Activated naive CD4-positive, alpha-beta T cell treated with Interleukin-2 at 50 U/mL for 16 hours (primary cell): ENCODE measurements at places on chromosomes 13 and 19.

GRCh38 chr13:35768073-35768472 lies 291.6 kb upstream of the MAB21L1 start:
- DNase-seq: no peak

DNA sequence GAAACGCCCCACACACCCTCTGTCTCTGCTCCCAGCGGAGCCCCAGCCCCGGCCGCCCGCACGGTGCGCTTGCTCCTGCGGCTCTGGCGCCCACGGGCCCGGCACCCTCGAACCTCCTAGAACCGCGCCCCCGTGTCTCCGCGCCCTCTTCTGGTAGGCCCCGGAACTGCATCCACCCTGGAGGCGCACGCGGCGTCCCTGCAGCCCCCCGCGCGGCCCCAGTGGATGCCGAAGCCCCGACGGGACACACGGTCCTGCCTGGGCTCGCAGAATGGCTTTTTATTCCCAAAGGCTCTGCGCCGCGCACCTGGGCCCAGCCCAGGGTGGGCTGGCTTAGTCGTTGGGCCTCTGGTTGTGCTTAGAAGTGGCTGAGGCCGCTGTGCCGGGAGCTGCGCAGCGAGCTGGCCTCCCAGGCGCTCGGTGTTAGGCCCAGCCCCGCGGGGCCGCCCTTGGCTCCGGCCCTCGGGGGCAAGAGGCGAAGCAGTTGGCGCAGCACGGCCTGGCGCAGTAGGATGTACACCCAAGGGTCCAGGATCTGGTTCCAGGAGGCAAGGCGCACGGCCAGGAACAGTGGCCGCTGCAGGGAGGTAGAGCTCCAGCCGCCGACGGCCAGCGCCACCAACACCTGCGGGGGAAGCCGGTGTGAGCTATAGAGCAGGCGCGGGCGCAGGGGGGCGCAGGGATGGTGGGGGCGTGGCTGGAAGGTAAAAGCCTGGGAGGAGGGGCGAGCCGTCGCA lies 2.8 kb downstream of the PTGER1 start:
- DNase-seq: peak; percentile 88

GRCh38 chr13:26923824-26924605 lies 163.4 kb upstream of the GPR12 start:
- DNase-seq: no peak

DNA sequence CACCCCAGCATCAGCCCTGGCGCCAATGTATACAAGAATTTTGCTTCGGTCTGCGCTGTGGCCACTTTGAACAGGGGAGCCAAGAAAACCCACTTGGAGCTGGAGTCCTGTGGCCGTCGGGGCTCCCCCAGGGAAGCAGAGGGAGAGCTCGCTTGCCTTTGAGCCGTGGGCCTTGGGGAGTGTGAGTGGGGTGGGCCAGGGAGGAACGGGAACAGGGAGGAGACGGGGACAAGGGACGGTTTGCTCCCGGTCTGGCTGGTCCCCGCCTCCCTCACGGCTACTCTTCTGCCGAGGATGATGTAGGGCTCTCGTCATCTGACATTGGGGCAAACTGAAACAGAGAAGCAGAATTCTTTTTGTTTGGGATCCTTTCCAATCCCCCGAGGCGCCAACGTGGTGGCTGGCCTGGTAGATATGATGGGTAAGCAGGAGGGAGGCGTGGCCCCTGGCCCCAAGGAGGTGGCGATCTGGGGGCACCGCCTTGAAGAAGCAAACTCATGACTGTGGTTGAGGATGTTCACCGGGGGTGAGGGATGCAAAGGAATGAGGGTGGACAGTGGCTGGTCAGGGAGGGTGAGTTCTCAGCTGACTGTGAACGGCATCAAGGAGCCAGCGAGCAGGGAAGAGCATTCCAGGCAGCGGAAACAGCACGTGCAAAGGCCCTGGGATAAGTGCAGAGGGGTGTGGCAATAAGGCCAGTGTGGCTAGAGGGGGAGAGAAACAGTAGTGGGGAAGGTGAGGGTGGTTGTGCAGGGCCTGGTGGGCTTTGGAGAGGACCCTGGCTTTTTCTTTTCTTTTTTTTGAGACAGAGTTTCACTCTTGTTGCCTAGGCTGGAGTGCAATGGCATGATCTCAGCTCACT lies 10.9 kb upstream of the SPC24 start:
- DNase-seq: no peak

GRCh38 chr13:26946684-26947343 lies 186.2 kb upstream of the GPR12 start:
- DNase-seq: no peak
